ENCODE measurements at places on chromosomes 7 and 10.
A peak's percentile ranks its signal among the peaks of the same experiment; 100 is the strongest.

- DNase-seq: no peak
Observed at GRCh38 chr10:117694190-117694589, 151.6 kb downstream of the EMX2 start.

- no peak for DNase-seq
Observed at GRCh38 chr10:33901166-33901565, 566.7 kb upstream of the NRP1 start.

- DNase-seq: no peak
Observed at GRCh38 chr7:34011017-34011695, 105.8 kb downstream of the BMPER start.

- DNase-seq: no peak
Observed at GRCh38 chr7:90833443-90833842, 237.3 kb downstream of the CDK14 start.

DNA sequence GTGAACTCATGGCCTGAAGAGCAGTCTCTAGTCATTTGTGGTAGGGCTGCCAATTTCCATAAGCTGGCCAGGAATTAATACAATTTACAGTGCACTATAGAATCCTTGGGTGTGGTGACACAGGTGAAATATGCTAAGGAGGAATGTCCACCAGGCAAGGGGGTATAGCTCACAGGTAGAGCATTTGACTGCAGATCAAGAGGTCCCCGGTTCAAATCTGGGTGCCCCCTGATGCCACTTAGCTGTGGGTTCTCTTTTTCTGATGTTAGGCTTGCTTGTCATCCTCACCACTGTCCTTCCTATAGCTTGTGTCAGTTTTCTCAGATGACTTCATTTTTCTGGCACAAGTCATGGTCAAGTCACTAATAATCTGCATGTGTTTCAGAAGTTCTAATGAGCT, 108.7 kb downstream of the ZNF467 start:
- no peak for DNase-seq

DNA sequence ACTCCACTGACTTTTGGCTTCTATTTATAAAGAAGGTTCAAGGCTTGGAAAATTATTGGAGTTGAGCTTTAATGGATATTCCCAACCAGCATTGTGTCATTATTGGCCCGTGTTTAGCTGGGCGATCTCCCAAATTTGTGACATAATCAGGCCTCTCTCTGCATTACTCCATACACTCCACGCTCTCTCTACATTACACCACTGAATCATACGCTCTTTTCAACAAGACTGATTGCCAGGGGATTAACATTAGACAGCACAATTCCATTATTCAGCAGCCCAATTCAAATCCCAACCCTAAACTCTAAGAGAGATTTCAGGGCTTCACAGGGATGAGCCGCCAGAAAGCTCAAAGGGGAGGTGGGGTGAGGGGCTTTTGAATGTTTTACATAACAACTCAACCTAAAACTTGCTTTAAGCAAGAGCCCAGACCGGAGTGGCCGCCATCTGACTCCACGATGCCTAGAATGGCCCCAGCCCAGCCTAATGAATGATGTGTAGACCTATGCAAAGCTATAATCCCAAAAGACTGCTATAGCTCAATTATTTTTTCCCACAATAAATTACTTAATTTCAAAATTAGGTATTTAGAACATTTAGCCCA, 61.8 kb downstream of the FGFR2 start:
- no peak for DNase-seq

DNA sequence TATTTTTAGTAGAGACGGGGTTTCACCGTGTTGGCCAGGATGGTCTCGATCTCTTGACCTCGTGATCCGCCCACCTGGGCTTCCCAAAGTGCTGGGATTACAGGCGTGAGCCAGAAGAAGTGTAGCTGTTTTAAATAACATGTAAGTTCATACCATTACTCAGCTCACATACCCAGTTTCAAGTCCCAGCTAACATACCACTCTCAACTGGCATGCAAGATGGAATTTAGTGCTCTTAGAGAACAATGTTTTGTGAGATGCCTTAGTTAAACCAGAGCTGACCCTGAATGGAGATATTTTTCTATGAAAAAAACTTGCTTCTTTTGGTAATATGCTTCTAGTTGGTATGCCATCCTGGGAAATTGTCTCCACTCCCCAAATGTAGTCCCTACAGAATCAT, 37.3 kb downstream of the HBP1 start:
- DNase-seq: no peak

GRCh38 chr7:105734233-105734632, 142.2 kb downstream of the ATXN7L1 start:
- DNase-seq: no peak

- no peak for DNase-seq
Observed at GRCh38 chr7:30476459-30477145, 2.0 kb downstream of the NOD1 start.

GRCh38 chr10:33876584-33877400, 542.3 kb upstream of the NRP1 start:
- no peak for DNase-seq

DNA sequence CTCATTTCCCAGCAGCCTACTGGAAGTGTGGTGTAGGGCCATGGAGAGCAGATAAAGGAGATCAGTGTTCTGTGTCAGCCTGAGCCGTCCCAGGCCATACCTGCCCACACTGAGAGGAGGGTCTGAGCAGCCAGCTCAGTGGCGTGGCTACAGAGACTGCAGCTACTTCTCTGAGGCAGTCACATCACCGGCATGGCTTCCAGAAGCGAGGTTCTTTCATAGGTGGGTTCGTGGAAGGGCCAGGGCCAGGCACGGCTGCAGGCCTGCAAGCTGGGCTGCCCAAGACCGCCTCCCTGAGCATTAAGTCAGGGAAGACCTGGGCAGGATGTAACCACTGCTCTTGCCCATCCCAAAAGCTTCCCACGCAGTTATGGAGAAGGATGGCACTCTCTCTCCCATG, 34.9 kb downstream of the LDB3 start:
- peak; percentile 32 for DNase-seq

- DNase-seq: no peak
Observed at GRCh38 chr7:69060516-69060915, 537.8 kb upstream of the AUTS2 start.

DNA sequence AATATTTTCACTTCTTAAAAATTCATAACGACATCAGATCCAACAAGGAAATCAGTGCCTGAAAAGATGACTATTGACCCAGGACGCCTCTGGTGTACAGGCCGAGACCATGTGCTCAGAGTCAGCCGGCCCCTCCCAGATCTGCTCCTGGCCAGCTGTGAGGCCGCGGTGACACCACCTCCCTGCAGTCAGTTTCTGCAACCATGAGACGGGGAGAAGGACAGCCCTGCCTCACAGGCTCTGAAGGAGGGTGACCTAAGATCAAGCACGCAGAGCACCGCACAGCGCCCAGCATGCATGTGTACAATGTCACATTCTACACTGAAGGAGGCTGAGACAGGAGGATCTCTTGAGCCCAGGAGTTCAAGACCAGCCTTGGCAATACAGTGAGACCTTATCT, 2.6 kb upstream of the GPER1 start:
- no peak for DNase-seq

GRCh38 chr7:5591278-5591874, 167.7 kb upstream of the TNRC18 start:
- DNase-seq: no peak

DNA sequence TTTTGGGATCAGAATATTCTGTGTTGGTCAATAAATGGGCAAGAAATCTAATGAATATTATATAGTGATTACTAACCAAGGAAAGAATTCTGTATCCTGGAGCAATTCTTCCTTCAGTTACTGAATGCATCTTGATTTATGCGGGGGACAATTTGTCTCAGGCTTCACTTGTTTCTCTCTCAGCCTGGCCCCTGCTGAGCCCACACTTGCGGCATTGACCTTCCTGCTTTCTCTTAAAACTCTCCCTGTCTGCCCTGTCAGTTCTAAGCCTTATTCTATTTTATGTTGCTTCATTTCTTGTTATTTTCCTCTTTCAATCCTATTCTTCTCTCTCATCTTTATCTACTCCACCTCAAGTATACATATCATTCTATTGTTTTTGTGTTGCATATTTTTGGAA, 122.1 kb upstream of the TPK1 start:
- no peak for DNase-seq

DNA sequence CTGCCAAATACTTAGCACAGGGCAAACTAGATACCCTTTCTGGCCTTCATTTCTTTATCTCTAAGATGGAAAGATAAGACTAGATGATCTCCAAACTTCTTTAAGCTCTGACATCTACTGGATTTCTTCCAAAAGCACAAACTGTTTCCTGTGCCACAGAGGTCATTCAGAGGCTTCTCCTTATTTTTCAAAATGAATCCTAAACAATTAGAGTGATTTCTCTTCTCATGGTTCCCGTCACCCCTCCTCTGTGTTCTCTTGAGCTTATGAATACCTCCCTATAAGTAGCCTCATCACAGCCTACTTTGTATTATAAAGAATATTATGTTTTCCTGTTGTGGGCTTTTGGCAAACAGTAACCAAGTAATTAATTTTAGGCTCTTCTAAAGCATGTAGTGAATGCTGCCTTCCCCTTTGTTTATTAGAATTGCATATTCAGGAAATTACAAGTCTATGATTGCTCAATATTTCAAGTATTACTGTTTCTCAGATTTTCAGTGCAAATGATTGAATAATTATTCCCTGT, 179.5 kb downstream of the REEP3 start:
- DNase-seq: no peak

DNA sequence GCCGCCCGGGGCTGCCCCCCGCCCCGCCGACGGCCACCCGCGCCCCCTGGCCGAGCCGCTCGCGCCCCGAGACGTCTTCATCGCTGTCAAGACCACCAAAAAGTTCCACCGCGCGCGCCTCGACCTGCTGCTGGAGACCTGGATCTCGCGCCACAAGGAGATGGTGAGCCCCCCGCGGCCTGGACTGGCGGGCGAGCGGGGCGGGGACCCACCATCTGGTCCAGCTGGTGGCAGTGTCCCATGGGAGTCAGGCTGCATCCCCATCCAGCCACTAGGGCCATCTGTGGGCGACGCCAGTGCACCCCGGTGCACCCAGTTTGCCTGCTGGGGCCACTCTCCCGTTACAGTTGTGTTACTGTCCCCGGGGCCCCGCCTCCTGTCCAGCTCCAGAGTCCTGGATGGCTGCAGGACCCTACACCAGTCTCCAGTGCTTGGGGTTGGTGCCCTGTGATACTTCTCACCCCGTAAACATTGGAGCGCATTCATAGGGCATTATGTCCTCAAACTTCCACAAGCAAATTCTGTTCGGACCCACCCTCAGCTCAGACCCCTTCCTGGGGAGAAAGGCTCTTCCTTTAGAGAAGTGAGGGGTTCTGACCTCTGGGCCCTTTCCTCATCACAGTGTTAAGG, 672 bp downstream of the LFNG start:
- no peak for DNase-seq

- no peak for DNase-seq
Observed at GRCh38 chr7:88539518-88539917, 220.0 kb upstream of the ZNF804B start.

DNA sequence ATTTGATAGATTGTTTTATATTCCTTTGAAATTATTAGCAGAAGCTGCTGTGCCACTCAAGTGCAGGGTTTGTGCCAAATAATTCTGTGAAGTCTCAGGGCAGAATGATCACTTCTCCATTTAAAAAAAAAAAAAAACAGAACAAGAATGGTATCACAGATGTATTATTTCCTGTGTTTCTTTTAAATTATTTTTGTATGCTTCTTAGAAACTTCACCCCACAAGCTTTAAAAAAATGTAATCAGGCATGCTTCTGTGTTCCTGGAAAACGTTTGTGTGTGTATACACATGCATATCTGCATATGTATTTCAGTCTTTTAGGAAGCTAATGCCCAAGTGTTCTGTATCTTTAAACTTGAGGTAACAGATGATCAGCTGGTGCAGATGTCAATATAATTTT, 6.3 kb upstream of the CD36 start:
- no peak for DNase-seq

DNA sequence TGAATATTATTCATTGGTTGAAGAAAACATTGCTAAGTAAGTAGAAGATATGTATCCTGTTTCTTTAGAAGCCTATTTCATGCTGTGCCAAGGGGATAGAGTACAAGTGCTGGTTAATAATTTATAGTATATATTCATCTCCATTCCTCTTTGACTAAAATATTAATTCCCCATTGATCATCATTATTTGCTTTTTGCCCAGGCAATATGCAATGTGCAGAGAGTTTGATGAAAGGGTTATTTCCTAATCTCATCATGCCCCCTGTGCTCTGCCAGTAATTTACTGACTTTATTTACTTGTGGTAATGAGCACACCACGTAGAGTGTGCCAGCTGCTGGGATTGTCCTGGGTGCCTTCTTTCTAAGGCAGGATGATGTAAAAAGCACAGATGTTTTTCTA, 180.9 kb downstream of the REEP3 start:
- DNase-seq: no peak

DNA sequence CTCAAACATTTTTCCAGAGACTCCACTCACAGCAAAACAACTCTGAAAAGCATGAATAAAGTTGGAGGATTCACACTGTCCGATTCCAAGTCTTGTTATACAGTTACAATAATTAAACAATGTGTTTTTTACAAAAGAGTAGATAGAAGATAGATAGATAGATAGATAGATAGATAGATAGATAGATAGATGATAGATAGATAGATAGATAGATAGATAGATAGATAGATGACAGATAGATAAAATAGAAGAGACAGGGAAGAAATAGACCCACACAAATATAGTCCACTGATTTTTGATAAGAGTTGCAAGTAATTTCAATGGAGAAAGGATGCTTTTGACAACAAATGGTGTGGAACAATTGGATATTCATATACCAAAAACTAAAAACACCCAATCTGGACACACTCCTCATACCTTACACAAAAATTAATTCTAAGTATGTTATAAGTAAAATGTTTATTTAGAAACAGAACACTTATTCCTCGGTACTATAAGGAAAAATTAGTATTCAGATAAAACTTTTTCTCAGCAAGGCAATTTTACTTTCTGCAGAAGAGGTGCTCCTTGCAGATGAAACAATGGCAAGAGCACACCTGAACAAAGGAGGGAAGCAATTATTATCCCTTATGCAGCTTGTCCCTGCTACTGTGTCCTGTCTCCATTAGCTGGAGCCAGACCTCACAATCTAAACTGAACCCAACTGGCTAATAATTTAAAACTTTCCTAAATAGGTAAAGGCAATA, 5.7 kb upstream of the TAS2R39 start:
- DNase-seq: no peak

GRCh38 chr10:17673471-17674061, 29.6 kb downstream of the STAM start:
- DNase-seq: no peak

DNA sequence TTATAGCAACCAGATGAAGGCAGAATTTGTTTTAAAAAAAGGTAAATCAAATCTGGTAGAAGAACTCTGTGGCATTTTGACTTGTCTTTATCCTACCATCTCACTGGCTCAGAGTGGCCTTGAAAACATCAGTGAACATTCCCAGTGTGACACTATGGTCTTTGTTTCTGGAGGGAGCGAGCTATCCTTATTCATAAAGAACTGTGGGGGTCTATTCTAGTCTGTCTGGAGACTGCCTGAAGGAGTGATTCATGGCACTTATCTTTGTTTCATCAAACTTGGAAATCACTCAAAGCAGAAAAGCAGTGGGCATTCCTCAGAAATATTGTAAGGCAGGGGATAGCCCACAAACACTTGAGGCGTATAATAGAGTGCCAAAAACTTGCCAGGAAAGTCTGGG, 719.1 kb downstream of the PCDH15 start:
- no peak for DNase-seq

All from aorta (tissue), 5 donors.